ENCODE measurements at places on chromosomes 6 and 20.

GRCh38 chr6:139124887-139125672 is 9.8 kb upstream of the HECA start:
- DNase-seq, result peak; percentile 91

GRCh38 chr6:96923400-96923799 is 1.1 kb upstream of the KLHL32 start:
- no peak for DNase-seq

GRCh38 chr20:37917461-37917860 is 14.5 kb downstream of the VSTM2L start:
- DNase-seq, result no peak

- DNase-seq, result no peak
Observed at GRCh38 chr20:25525867-25526266, 59.5 kb downstream of the NINL start.

- no peak for DNase-seq
Observed at GRCh38 chr20:9503526-9504245, 10.7 kb upstream of the LAMP5 start.

DNA sequence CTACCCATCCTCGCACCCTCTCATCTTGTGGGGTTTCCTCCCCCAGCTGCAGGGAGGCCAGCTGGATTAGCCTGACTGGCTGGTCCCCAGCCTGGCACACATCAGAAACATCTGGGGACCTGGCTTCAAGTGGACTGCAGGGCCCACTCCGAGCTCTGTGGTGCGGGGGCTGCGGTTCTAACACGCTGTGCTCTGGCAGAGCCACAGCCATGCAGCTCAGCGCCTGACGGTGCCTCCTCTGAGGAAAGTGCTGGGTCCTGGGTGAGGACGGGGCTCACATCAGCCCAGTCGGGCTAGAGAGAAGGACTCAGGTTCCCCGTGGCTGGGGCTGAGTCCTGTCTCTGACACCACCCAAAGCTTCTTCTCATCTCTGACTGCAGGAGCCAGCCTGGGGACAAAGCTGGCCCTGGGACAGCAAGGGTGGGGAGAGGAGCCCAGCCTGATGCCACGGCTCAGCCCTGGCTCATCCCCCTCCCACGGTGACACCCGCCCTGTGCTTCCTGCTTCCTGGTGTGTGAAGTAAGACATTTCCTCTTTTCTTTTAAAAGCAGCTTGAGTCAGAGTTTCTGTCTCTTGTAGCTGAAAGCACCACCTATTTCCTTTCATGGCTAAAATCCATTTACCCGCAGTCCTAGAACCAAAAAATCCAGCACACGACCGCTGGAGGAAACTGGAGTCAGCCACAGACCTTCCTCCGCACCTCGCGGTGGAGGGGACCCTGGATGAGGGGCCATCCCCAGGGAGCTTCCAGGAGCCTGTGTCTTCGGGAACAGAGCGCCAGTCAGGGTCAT is 127.4 kb upstream of the AFDN start:
- DNase-seq, result no peak

- DNase-seq, result no peak
Observed at GRCh38 chr6:46400898-46401297, 90.4 kb downstream of the RCAN2 start.

GRCh38 chr6:45327956-45328522 is at the start of gene RUNX2:
TSS of gene RUNX2 (plus strand) at chr6:45328330. CDS start at chr6:45328727, 397 bp downstream.
- DNase-seq, result no peak

DNA sequence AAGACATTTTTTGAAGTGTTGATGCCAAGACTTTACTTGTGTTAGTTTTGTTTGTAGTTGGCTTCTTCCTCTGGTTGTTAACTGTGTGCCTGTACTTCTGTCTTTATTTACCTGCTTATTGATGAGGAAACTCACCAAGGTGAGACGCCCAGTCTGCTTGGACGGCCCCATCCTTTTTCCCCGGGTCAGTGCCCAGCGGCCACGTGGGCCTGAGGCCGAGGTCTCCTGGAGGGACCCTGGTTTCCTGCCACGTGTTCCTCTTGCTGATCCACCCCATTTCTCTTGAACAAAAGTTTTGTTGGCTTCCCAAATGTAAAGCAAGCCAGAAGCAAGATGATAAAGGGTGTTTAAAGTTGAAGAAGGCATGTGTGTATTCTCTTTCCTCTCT is 24.8 kb downstream of the DUSP22 start:
- no peak for DNase-seq

GRCh38 chr6:7543789-7544424 is 2.4 kb downstream of the DSP start:
- no peak for DNase-seq

GRCh38 chr20:40728470-40728869 is 39.4 kb upstream of the MAFB start:
- DNase-seq, result no peak

DNA sequence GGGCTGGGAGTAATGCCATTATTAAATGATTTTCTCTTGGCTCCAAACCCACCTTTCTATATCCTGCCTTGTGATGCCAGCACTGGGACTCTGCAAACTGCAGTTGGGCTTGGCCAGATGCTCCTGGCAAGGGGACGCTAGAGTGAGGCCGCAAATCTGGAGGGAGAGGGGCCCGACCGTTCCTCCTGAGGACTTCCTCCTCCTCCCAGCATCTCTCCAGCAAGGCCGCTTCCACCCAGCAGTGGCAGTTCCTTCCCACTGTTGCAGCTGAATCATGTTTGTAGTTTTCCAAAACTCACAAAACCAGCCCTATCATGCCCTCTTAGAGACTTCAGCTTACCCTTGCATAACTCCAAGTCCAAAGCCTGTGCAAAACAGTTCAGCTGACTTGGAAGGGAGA is 244.4 kb downstream of the FOXA2 start:
- DNase-seq, result no peak

GRCh38 chr6:127317388-127318128 is 25.9 kb downstream of the ECHDC1 start:
- DNase-seq, result no peak

Data from thymus (tissue), 14 donors.